Stimulated activated CD8-positive, alpha-beta memory T cell treated with anti-CD3 and anti-CD28 coated beads, Interleukin-15, amount 100 ng/mL, for 4 hours (primary cell): ENCODE measurements at places on chromosomes 3 and 15.

GRCh38 chr3:38555149-38555840 lies 59.2 kb downstream of the EXOG start:
- no peak for DNase-seq

GRCh38 chr3:45774581-45775521 lies 21.5 kb downstream of the SLC6A20 start:
- no peak for DNase-seq

- DNase-seq: no peak
These were observed 634.3 kb upstream of the GOLIM4 start for GRCh38 chr3:168730073-168730472.

GRCh38 chr3:134066651-134067530 lies 37.2 kb upstream of the SLCO2A1 start:
- no peak for DNase-seq

DNA sequence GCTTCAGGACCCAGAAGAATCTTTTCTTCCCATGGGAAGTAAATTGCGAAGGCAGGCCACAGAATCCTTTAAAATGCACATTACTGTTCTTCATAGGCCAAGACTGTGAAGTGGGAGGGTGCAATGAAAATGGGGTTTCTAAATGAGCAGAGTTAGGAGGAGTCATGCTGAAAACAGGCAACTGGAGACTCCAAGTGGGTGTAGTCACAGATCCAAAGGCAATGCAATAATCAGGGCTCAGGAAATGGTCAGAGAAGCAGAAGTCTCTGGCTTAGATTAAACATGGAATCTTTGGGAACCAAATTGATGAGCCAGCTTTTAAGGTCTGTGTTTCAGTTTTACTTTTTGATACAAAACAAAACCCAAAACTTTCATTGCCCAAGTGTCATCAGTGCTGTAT lies 37.6 kb downstream of the HHLA2 start:
- no peak for DNase-seq

GRCh38 chr3:23325466-23326065 lies 122.4 kb downstream of the UBE2E2 start:
- no peak for DNase-seq

DNA sequence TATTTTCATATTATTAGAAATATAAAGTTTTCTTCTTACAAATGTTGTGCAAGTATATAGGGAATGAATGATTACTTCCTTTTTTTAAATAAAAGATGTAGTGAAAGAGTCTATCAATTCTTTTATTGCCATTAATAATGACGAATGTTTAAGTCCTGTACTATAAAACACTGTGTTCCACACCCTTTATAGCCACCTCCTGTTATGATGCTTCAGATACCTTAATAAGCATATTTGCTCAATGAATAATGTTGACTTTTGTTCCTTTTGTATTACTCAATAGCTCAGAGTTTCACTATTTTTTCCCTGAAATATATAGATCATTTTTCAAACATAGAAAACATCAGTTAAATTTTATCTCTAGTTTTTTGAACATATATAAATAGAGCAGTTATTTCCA lies 378.2 kb upstream of the THBS1 start:
- DNase-seq: no peak

GRCh38 chr15:72800833-72801481 lies 17.4 kb upstream of the ADPGK start:
- no peak for DNase-seq

DNA sequence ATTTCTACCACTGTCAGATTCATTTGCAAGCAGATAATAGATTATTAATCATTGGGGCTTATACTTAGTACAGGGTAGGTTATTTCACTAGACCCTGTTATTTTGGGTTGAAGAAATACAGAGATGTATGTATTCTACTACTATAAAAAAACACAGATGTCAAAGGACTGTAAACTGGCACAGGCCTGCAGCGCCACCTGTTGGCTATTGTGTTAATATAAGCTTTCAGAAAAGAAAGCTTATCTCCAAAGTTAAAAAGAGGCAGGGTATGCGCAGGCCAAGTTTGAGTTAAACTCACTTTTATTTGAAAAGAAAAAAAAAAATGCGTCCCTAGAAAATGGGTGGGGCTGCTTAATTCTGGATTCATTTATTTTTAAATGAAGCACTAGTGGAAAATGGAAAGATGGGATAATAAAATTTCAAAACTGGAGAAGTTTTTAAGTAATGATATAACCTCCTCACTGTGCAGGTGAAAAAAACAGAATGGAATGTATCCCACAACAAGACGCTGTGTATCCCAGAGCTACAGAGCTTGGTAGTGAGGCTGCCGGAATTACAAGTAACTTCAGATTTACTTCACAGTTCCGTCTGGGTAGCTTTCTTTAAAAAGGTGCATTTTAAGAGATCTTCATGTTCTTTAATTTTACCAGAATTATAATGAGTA lies 407.2 kb upstream of the TGFBR2 start:
- no peak for DNase-seq

- no peak for DNase-seq
These were observed 33.5 kb downstream of the ZBTB38 start for GRCh38 chr3:141401573-141402475.

GRCh38 chr15:43775411-43775965 lies 1.3 kb downstream of the ELL3 start:
- no peak for DNase-seq
